Epithelial cell of proximal tubule (primary cell): ENCODE measurements at places on chromosomes 4 and X. TPM values are rescaled to one million over a fixed set of nuclear protein-coding genes. Genes with fewer than 3 reads are reported as not detected.

DNA sequence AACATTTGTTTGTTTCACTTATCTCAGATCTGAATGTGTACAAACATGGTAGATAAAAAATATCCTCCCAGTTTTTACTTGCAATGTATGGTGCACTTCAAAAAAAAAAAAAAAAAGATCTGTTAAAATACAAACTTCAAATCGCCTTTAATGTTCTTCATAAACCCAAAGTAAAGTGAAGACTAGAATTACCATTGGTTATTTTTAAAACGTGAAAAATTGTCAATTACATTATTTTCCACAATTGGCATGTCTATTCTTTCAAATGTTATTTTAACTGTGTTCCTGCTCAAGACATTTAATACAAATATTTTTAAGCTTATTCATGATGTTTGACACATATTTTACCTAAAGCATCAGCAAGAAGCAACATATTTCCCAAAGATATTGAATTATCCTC, 5.0 kb downstream of the NKX6-1 start:
- DNase-seq = no peak

- DNase-seq = no peak
These were observed 53.5 kb upstream of the SPANXN3 start for GRCh38 chrX:143570782-143571181.

DNA sequence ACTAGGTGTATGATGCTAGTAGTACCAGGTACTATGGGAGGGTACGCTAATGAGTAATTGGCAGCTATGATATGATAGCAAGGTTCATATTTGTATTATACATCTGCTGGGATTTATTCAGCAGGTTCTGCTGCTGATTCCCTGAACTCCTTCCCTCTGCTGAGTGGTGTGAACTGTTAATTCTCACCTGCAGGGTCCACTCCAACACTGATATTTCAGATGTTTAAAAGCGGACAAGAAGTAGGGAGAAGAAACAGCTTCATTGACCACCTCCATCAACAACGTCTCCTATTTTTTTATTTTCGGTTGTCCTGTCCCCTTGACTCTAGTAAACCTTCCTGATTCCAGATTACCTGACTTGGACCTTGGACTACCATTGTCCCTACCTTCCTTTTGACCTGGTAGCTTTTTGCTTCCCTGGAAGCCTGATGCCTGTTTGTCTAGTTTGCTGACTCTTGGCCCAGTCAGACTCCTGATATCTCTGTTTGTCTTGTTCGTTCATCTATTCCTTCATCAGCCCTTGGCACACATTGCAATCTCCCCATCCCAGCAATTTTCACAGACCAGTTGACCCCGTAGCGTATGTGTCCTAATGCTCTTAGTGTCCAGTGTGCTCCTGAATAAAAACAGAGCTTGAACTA, 34.0 kb upstream of the RNF128 start:
- no peak for DNase-seq

- DNase-seq = no peak
These were observed 343.7 kb upstream of the TRAM1L1 start for GRCh38 chr4:117429061-117429460.

The NWD2 gene
- not detected in 2 replicates for total RNA-seq

The RS1 gene
- not detected in 2 replicates for total RNA-seq

The SLC30A9 gene
- 53.6 and 57.6 TPM in 2 replicates for total RNA-seq
